ENCODE measurements at places on chromosomes 4 and X.

GRCh38 chrX:140723121-140723715 is 13.7 kb downstream of the LINC00632 start:
- no peak for DNase-seq

GRCh38 chr4:48028696-48029095 is 12.1 kb downstream of the NIPAL1 start:
- no peak for DNase-seq

DNA sequence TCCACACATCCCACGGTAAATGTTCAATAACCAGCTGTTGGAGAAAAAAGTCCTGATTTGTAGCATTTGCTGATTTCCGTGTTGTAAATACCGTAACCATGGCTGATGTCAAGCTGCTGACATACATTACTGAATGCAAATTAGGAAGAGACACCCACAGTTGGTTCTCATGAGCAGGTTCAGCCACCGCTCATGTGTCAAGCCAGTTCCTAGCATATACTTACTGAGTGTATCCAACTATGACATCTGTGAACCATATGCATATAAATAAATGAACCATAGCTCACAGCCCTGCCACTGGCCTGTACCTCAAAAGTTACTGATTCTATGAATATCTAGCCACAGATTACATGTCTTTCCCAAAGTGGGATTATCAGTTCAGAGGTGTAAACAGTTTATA is 29.5 kb downstream of the FHDC1 start:
- DNase-seq: no peak

GRCh38 chr4:6674500-6675149 is 19.1 kb upstream of the S100P start:
- no peak for DNase-seq

GRCh38 chrX:77768787-77769186 is 17.2 kb downstream of the ATRX start:
- DNase-seq: no peak

Data from suppressor macrophage treated with lipopolysaccharide for 4 hours (primary cell).